NCI-H69 (cell line): ENCODE measurements at places on chromosomes 11 and 22.

DNA sequence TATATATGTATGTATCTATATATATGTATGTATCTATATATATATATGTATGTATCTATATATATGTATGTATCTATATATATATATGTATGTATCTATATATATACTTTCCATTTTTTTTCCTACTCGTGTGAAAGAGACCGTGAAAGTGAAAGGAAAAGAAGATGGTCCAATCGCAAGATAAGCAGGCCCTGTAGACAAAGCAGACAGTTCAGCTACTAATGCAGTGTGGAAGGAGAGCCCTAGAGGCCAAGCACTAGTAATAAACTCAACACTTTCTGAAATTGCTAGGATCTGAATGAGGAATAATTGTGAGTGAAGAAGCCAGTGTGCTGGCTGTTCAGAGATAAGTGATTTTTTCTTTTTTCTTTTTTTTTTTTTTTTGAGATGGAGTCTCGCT lies 47.2 kb downstream of the MCHR1 start:
- peak; percentile 66 for DNase-seq

DNA sequence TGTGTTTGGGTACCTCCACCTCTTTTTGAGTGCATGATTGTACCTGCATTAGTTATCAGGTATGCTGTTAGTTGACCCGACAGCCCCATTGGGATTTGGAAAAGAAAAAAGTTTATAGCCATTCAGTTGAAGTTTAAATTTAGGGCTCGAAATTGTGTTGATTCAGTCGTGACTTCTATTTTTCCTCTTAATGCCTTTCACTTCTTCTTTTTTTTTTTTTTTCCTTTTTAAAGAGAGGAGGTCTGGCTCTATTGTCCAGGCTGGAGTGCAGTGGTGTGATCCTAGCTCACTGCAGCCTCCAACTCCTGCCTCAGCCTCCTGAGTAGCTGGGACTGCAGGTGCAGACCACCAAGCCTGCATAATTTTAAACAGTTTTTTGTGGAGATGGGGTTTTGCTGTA lies 2.3 kb downstream of the STT3A start:
- DNase-seq = no peak

GRCh38 chr22:34293324-34293723 lies 373.0 kb upstream of the LARGE1 start:
- DNase-seq = no peak

DNA sequence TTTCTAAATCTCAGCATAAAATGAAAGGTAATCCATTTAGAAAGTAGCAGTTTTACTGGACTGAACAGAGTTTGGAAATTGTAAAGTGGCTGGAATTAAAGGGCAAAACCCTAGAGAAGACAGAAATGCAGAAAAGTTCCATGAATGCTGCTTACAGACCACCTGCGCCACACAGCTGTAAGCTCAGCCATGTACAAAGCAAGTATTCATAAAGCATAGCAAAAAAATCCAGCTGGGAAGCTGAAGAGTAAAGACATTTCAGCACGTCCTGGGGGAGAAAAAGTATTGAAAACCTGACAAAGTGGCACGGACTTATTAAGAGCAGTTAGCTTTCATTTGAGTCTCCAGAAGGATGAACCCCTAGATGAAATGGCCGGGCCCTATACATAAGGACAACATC lies 220.1 kb upstream of the CNTN5 start:
- no peak for DNase-seq

GRCh38 chr11:12897867-12898266 lies 111.2 kb upstream of the RASSF10 start:
- no peak for DNase-seq

- no peak for DNase-seq
Measured at GRCh38 chr22:46502440-46503175, 34.8 kb downstream of the CELSR1 start.

DNA sequence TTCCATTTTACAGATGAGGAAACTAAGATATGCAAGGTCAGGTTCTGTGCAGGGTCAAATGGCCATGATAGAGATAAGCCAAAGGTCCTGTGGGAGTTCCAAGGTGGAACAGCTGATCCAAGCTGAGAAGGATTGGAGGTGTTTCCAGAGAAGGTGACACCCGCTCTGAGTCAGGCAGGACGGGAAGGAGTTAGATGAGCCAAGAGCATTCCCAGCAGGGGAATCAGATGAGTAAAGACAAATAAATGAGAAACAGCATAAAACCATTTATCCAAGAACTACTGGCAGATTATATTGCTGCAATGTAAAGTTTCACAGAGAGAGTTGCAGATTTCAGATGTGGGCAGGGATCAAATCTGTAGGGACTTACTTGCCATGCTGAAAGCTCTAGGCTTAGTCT lies 18.9 kb upstream of the HEPHL1 start:
- DNase-seq = no peak

GRCh38 chr11:130103296-130103814 lies 33.7 kb downstream of the APLP2 start:
- peak; percentile 55 for DNase-seq

GRCh38 chr11:33574331-33574730 lies 126.3 kb downstream of the C11orf91 start:
- no peak for DNase-seq

GRCh38 chr22:28259774-28260312 lies 340.8 kb upstream of the PITPNB start:
- no peak for DNase-seq

DNA sequence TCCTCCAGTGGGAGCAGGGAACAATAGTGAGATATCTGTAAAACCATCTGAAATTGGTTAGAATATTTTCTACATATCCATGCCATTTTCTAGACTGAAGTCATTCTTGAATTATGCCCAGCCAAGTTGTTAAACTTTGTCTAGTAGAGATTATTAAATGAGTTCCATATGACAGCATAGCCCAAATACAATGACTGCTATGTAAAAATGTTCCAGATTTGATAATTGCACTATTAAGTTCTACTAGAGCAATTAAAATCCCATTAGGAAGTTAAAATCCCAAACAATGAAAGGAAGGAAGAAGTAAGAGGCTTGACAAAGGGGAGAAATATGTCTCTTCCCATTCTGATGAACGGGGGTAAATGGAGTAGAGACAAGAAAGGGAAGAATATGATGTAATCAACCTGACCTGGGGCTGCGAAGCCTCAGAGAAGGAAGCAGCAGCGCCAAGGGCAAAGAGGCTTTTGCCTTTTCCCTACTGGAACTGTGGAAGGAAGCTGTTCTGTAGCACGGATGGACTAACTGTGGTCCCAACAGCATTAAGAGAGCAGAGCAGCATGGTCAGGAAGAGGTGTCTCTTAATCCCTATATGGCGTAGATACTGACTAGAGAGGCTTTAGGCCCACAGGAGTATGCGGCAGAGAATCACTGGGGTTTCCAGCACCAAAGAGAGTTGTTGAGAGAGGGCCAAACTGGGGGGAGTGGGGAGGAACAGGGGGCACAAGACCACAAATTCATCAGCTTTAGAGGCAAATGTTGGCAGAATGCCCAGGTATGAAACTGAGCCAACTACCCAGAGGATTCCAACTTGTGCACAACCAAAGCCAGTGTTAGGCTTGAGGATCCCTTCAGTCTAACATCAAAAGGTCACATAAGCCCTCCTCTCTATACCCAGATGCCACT lies 26.7 kb downstream of the RRP8 start:
- DNase-seq = peak; percentile 74

- no peak for DNase-seq
Measured at GRCh38 chr22:20033045-20033706, 12.3 kb downstream of the TANGO2 start.

DNA sequence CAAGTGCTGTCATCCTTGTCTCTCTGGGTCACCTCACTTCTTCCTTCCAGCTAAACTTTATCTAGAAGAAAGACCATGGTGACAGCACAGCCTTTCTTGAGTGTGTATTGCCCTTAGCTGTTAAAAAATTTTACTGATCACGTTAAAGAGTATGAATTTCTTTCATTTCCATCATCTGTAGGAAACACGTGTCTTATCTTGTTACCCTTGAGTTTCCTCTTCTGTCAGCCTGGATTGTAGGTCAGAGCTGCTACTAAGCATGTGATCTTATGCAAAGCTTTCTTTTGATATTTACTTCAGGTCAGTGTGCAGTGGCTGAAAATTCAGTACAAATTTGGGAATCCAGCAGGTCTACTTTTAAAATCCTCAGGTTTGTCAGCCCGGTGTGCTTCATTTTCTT lies 512.2 kb upstream of the ARHGAP42 start:
- no peak for DNase-seq

DNA sequence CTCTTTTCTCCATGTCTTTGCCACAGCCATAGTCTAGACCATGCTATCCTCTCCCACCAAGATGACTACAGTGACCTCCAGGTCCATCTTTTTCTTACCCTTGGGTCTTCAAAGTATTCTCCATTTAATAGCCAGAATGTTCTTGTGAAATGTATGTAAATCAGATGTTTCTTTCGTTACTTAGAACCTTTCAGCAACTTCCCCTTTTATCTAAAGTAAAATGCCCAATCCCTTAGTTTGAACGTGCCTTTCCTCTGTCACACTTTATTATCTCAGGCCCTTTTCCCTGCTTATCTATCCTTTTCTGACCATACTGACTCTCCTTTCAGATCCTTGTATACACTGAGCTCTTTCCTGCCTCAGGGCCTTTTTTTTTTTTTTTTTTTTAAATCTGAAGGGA lies 17.9 kb downstream of the RBM4B start:
- no peak for DNase-seq

DNA sequence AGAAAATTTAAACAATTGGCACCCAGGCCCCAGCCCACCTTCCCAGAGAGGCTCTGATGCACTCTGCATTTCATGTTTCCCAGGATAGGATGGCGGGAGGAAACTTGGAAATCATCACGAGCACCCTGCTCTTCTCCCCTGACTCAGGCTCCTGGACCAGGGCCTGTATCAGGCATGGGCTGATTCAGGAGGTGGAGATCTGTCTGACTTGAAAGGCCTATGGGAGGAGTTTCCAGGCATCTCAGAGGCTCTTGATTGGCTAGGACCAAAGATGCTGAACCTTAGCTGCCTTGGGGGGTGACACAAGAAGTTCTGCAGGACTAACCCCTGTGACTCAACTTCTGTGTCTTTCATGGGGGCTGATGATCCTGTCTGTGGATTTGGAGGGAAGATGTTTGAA lies 106.2 kb downstream of the PKNOX2 start:
- no peak for DNase-seq

GRCh38 chr11:78583889-78584288 lies 9.2 kb upstream of the NARS2 start:
- no peak for DNase-seq

- DNase-seq = no peak
Measured at GRCh38 chr11:67490727-67491065, 7.9 kb downstream of the AIP start.

GRCh38 chr11:41866525-41866924 lies 407.1 kb upstream of the LRRC4C start:
- DNase-seq = no peak

- DNase-seq = no peak
Measured at GRCh38 chr11:42171046-42171445, 711.6 kb upstream of the LRRC4C start.

GRCh38 chr22:48538291-48538820 lies 1289.3 kb downstream of the BRD1 start:
- DNase-seq = no peak

GRCh38 chr11:11407763-11408084 lies 54.7 kb upstream of the CSNK2A3 start:
- peak; percentile 47 for DNase-seq

GRCh38 chr11:1557904-1558774 lies 13.9 kb downstream of the DUSP8 start:
- DNase-seq = no peak

GRCh38 chr11:129315781-129316579 lies 59.7 kb upstream of the BARX2 start:
- DNase-seq = peak; percentile 92

GRCh38 chr11:19597876-19598275 lies 114.8 kb upstream of the NAV2 start:
- DNase-seq = no peak

DNA sequence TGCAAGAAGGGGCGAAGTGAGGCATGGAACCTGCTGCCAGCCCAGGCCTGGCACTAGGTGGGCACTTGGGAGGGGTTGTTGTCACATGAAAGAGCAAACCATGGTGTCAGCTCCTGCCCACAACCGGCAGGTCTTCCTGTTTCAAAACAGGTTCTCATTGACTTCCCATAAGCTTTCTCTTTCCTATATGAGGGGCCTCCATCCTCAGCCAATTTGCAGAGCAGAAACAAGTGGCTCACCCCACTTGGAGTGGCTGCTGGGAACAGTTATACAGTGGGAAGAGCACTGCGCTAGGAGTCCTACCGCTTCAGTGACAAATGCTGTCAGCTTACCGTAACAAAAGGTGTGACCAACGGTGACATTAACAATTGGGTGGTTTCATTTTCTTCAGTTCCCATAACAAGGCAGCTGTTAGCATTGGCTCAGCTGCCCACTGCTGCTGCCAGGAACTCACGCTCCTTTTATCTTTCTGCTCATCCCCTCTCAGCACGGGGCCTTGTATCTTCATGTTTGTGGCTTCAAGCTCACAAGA lies 10.2 kb upstream of the SSTR3 start:
- no peak for DNase-seq

DNA sequence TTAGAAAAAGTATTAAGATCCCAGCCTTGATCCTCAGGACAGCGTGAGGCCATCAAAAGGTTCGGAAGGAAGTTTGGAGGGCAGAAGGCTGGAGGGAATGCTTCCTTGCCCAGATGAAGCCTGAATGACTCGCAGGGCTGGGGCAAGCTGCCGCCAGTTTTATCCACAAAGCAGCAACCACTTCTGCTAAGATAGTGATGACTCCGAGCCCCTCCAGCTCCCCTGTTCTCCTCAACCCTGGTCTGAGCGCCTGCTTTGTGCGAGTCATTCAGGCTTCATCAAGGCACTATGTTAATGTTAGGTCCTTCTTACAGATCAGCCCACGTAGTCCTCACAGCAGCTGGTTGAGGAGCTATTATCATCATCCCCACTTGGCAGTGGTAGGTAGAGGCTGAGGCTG lies 158.8 kb downstream of the COMMD9 start:
- no peak for DNase-seq

DNA sequence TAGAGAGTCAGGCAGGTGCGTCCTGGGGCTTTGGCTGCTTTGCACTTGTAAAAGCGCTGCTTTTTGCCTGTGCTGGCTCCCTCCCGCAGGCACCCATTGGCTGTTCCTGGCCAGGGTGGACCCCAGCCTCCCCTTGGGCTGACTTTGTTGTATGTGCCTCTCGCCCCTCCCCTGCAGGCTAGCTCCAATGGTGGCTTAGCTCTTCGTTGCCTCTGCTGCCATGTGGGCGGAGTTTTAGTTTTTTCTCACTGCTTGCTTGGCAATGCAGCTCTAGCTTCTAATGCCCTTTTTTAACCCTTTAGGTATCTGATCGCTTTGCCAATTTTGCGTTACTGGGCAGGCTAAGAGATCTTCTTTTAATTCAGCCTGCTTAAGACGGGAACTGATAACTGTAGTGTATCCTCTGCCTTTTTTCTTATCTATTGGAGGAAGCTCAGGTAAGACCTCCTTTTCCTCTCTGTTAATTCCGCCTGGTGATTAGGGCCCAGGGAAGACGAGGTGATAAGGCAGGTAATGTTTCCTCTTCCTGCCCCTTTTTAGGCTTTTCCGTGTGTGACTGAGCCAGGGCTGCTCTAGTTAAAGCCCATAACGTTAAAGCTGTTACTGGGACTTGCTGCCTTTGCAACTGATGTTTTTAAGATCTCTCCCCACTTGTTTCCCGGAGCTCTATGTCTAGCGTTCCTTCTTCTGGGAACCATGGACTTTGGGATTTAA lies 11.7 kb upstream of the GLYATL1 start:
- peak; percentile 99 for DNase-seq

GRCh38 chr11:2369896-2370295 lies 7.2 kb upstream of the CD81 start:
- DNase-seq = no peak
